HT1080 (cell line): ENCODE measurements at places on chromosomes 16 and 17.
A peak's percentile ranks its signal among the peaks of the same experiment; 100 is the strongest.

GRCh38 chr16:48597563-48598387, 12.2 kb downstream of the N4BP1 start:
- peak; percentile 29 for DNase-seq

GRCh38 chr16:72921106-72921505, 126.8 kb downstream of the ZFHX3 start:
- no peak for DNase-seq

DNA sequence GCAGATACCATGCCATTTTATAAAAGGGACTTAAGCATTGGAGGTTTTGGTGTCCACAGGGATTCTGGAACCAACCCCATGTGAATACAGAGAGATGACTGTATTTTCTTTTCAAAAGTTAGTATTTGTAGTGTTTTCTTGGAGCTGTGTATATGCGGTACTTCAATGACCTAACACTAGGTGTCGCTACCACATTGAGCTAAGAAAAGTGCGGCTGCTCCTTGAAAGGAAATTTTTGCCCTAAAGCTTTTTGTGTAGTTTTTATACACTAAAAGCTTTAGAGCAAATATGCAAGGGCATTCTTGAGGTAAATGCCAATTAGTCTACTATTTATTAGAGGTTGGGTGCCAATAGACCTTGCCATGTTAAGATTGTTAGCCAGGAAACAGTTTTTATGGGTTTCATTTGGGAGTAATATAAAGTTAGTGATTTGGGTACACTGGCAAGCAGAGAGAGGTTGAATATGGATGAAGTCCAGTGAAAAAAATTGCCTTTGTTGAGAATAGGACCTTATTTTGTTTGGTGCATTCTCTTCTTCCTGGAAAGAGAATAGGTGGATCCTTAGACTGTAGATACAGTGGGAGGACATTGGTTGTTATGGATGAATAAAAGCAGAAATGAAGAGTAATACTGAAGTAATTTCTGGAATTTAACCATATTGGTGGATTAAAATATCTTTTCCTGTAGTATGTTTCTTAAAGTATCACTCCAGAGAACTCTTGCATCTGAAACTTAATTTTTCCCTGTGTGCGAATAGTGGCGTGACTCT, 43.3 kb downstream of the BCAS3 start:
- peak; percentile 47 for DNase-seq

GRCh38 chr17:11996722-11997146, 541 bp downstream of the ZNF18 start:
- no peak for DNase-seq

- DNase-seq: no peak
Measured at GRCh38 chr16:85971902-85972638, 73.1 kb downstream of the IRF8 start.

- DNase-seq: no peak
Measured at GRCh38 chr17:79214940-79215604, 140.4 kb downstream of the ENGASE start.

DNA sequence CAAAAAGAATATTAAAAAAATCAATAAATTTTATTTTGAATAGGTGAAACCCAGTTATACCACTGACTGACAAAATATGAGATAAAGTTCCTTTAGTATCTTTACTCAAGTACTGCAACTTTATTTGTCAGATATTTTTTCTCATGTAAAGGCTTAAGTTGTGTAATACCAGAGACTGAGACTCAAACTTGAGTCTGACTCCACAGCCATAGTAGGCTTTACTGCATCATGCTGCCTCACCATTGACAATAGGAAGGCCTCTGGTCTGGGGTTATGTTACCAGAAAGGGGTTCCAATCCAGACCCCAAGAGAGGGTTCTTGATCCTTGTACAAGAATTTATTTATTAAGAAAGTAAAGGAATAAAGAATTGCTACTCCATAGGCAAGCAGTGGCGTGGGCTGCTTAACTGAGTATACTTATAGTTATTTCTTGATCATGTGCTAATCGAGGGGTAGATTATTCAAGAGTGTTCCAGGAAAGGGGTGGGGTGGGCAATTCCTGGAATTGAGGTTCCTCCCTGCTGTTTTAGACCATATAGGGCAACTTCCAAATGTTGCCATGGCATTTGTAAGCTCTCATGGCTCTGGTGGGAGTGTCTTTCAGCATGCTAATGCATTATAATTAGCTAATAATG, 187.4 kb upstream of the WSB1 start:
- no peak for DNase-seq

GRCh38 chr16:35745191-35745590, 2285.8 kb downstream of the TP53TG3F start:
- DNase-seq: no peak

DNA sequence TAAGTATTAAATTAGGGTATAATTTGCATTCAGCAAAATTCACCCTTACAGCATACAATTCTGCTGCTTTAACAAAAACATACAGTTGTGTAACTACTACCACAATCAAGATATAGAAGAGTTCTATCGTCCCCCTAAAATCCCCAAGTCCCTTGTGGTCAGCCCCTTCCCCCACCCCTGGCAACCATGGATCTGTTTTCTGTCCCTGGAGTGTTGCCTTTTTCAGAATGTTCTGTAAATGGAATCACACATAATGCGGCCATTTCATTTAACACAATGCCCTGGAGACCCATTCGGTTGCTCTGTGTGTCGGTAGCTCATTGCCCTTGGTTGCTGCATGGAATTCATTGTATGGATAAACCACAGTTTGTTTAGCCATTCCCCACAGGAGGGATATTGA, 190.2 kb downstream of the IRX5 start:
- DNase-seq: no peak

- DNase-seq: no peak
Measured at GRCh38 chr16:68644296-68644695, 814 bp upstream of the CDH3 start.

GRCh38 chr16:18948372-18949020, 22.3 kb upstream of the SMG1 start:
- DNase-seq: no peak

DNA sequence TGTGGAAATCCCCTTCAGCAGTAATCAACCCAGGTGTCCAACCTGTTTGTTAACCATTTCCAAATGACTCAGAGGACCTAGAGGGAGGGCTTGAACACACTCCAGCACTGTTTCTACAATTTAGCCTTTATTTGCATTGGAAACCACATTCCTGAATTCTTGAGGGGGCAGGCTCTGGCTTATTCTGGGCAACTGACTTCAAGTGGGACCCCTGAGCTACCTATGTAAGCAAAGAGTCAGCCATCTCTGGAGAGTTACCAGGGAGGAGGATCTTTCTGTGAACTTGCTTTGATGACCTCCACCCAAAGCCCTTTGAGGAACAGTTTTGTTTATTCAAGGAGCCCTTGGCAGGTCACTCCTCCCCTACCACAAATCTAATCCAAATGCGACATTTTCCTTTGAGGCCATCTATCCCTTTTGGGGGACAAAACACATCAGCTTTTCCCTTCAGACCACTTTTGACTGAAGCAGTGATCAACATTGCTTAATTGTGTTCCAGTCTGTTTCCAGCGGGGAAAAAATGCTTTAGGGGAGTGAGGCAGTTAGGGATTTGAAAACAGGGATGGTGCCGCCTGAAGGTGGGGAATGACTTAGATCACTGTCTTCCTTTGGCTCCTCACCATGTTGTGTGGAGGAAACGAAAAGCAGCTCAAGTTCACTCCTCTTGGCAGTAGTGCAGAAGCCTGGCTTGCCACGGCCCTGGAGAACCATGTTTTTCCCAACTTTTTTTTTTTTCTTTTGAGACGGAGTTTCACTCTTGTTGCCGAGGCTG, 46.2 kb downstream of the TUBD1 start:
- peak; percentile 82 for DNase-seq

GRCh38 chr16:4949986-4950385, 8.1 kb upstream of the SEC14L5 start:
- DNase-seq: no peak

DNA sequence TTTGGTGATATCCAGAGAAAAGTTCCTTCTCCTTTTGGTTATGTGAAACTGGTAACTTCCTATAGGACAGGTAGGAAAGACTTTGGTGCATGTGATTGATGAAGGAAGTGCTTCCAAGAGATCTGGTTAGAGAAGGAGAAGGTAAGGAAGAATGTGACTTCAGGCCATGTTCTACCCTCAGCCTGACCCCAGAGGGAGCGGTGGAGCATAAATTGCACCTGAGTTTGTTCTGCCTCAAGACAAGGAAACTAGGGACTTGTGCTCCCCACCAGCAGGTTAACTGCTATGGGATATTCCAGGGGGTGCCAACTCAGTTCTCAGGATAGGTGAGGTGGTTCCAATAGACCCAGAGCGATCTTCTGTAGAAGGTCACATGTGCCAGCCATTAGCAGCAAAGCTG, 299.3 kb upstream of the XYLT1 start:
- no peak for DNase-seq
